ENCODE measurements at places on chromosomes 16 and 17.

DNA sequence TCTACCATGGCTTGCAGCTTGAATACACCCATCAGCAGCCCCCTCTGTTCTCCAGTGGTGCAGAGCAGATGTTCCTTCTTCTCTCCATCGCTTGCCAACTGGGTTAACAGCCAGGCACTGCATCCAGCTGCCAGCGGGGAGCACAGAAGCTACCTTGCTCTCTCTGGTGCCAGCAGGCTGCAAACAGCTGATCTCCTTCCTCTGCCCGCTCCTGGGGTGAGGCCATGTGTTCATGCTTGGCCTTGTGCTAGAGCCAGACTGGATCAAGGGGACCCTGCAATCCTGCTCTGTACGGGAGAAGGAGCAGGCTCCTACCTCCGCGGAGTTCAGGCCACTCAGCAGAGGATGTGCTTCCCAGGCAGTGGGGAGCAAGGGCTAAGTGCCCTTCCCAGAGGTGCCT lies 24.1 kb upstream of the ENGASE start:
- no peak for DNase-seq

GRCh38 chr16:634996-635395 lies 1.1 kb downstream of the METTL26 start:
- DNase-seq = no peak

DNA sequence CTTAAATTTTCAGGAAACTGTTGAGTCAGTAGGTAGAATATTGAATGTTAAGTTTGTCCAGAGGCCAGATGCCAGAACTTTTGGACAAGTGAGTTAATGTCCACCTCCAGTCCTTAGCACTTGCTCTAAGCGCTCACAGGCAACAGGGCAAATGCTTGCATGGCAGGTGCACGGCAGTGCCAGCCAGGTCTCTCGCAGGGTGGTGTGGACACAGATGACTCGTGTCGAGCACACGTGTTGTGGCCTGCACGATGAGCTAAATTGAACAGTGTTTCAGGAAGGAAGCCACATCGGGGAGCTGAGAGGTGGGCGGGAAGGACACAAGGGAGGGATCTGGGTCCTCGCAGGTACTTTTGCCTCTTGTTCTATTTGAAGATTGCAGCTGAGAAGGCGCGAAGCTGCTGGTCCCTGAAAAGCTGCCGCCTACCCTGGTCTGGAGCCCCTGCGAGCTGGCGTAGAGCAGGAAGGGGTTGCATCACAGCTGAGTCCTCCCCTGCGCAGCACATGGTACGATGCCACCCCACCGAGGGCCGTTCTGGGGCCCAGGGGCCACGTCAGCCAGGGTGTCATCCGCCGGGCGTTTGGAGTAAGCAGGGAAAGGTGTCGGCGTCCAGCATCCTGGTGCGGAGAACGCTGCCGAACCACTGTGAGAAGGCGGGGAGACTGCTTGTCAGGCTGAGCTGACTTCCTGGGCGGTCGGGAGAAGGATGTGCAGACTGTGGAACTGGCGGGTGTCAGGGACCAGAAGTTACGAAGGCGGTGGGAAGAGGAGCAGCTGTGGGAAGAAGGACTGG lies 6.3 kb downstream of the RAB40C start:
- no peak for DNase-seq

DNA sequence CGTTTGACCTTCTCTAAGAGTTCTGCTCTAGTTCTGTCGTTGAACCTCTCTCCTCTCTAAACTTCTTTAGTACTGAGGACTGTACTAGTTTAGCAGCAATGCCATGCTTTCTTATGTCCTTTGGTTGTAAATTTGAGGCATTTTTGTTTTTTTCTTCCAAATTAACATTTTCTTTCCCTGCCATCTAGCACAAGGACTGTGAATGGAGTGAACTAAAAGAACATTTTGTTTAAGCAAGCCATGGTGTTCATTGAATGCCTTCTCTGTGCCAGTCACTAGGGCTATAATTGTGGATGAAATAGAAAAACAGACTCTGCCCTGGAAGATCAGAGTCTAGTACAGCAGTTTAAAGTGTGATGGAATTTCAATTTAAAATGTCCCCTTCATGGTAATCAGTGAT lies 137.9 kb downstream of the FTO start:
- DNase-seq = no peak

DNA sequence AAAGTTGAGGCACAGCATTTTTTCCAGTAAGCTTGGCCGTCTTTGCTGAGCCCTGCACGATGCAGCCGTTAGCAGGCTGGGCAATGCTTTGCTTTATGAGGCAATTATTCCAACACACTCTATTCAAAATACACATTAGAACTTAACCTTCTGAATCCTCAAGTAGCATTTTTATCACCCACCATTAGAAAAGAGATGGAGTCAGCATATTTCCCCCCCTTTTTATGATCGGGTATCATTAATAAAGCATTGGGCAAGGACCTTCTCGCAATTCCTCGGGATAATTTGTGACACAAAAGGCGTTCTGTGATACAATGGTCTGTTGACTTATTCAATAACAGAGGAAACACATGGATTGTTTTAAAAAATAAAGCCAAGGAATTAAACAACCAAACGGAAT lies 374.5 kb upstream of the RBFOX1 start:
- DNase-seq = no peak

DNA sequence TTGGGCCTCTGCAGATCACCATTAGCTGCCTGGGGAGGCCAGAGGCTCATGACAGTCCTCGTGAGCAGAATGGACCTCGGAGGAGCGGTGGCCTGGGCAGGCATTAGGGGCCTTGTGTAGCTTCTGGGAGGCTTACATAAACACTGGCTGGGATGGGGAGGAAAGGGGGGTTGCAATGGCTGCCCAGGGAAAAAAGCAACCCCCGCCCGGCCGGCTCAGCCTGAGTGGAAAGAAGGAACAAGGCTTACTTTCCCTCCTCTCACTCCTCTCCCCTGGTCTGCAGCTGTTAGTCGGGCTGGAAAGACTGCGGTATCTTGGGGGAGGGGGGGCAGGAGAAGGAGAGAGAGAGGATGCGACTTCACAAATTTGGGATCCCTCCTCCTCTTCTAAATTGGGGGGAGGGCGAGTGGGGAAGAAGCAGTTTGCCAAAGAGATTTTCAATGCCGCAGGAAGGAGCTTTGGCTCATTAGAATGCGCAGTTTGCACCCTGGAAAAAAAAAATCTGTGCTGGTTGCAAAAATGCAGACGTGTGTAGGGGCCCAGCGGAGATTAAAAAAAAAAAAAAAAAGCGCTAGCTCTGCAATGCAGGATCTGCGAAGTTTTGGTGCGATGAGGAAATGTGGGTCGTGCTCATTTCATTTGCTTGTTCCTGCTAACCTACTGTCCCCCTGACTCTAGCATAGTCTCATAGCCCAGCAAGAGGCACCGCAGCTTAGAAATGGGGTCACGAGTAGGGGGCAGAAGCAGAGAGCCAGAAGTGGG lies 6.6 kb upstream of the NR1D1 start:
- no peak for DNase-seq

- no peak for DNase-seq
Measured at GRCh38 chr17:28225271-28225670, 93.7 kb upstream of the TMEM97 start.

- no peak for DNase-seq
Measured at GRCh38 chr16:25411396-25412081, 153.9 kb upstream of the ZKSCAN2 start.

- no peak for DNase-seq
Measured at GRCh38 chr17:47276444-47276843, 22.8 kb downstream of the ITGB3 start.
